ENCODE measurements at places on chromosomes 2 and 18.

DNA sequence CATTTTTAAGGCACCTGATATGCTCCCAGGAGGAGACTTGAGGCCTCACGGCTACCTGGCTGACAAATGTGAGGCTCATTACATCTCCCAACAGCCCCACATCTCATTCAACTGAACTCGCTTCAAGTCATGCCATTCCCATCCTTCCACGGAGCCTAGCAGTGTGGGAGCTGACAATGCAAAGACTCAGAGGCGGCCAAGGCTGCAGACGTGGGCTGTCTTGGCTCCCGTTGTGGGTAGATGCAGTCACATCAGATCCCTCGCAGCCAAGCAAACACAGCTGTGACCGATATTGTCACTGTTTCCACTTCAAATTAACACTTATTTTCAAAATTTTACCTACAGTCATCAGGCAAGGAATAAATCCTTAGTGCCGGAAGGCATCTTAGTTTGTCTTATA lies 64.0 kb upstream of the TRIB2 start:
- DNase-seq, result no peak

DNA sequence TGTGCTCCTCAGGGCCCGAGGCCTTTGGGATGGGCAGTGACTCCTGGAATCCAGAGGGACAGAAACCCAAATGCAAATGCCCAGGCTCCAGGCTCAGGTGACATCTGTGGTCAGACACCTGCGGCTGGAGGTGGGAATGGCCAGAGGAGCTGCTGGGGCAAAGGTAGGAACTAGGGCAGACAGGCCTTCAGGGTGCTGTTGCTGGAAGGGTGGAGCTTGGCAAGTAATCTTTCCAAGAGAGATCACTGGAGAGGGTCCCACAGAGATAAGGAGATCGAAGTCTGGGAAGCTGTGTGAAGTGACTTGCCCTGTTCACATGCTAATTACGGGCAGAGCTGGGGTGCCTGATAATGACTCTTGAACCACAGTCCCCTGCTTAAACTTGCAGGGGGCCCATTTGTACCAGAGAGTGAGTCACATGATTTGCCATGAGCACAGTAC lies 82.4 kb downstream of the ACAA2 start:
- no peak for DNase-seq

DNA sequence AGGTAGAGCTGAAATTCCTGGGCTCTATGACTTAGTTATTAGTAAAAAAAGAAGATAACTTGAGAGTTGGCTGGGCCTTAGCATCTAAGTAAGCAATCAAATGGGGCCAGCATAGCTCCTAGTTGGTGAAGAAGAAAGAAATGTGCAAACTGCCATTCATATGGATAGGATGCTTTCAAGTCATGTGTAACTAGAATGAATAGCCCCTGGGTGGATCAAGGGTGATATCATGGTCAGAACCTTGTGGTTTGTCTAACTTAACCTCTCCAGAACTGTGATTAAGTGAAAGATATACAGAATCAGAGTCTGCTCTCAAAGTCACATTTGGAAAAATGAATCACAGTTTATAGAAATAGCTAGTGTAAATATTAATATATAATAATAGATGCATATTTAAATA lies 198.7 kb upstream of the DTNA start:
- DNase-seq, result no peak

DNA sequence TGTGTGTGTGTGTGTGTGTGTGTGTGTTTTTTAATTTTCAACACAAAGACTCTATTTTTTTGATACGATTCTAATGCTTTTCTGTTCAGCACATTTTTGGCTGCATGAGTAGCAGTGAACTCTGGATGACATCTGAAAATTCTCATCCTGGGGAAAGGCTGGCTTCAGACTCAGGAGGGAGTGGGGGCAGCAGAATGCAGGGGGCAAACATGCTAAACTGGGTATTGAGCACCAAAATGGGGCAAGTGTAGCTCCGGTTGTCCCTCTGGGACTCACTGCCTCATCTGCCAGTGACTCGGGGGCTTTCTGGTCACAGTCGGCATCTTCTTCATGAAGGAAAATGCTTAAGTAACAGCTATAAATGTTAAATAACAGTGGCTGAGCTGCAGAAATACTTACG lies 116.8 kb upstream of the PID1 start:
- DNase-seq, result no peak

DNA sequence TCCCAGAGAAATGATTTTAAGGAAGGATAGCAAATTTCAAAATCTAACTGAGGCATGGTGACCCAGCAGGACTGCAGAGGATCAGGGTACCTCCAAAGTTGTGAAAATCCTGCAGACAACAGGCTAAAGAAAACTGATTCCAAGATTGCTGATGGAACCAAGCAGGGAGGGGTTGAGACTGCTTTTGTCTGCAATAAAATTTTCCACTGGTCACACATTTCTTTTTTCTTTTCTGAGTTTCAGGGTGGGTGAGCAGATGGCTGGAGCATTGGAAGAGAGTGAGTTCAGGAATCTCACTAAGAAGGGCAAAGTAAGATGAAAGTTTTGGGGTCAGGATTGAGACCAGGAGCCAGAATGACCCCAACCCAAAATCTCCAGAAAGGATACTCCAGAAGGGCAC lies 321.0 kb downstream of the TNS1 start:
- no peak for DNase-seq

DNA sequence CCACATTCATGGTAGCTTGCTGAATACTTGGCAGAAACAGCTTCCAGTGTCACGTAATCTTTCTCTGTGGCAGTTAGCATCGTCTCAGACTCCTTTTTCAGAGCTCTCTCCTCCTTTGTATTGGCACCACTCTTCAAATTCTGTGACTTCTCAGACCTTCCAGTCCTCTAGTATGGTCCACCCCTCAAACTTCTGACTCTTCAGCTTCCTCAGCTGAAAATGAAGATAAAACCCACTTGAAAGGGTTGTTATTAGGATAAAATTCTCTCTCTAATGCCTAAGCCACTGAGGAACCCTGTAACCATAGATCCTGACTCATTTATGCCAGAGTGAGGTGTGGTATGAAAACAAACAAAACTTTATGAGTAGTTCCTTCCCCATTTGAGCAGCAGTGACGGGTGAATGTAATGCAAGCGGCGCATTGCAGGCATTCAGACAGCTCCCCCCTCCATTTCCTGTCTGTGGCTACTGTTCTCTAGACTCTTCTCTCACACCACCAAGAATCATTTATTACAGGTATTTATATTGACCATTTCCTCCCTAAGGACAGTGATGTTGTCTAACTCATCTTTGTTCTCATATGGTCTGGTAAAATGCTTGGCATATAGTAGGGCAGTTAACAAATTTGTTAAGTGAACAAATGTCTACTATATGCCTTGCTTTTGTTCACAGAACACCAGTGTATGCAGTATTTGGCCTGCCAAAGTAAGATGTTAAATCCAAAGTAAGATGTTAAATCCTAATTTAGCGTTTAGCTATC lies 35.3 kb downstream of the GALNT1 start:
- DNase-seq, result peak; percentile 79

- DNase-seq, result peak; percentile 17
Observed at GRCh38 chr2:200302940-200303727, 3.4 kb upstream of the SPATS2L start.

DNA sequence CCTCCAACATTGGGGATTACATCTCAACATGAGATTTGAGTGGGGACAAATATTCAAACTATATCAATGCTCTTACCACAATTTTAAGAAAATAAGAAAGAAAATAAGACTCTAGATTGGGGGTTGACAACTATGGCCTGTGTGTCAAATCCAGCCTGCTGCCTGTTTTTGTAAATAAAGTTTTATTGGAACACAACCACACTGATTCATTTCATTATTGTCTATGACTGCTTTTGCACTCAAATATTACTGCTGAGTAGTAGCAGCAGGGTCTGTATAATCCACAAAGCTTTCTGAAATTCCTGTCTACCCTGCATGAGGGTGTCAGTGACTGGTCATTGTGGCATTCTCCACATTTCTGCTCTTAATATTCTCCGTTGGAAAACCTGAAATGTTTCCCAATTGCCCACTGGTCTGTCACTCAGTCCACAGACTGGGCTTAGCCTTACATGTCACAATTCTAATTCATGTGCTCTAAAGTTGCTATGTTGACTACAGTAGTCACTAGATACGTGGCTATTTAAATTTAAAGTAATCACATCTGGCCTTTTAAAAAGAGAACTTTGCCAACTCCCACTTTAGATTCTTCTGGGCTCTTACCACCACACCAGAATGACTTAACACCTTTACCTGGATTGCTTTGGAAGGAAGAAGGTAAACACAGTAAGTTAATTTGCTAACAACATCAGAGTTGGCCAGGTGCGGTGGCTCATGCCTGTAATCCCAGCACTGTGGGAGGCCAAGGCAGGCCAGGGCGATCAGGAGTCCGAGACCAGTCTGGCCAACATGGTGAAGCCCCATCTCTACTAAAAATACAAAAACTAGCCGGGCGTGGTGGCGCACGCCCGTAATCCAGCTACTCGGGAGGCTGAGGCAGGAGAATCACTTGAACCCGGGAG lies 86.9 kb downstream of the CLHC1 start:
- no peak for DNase-seq

DNA sequence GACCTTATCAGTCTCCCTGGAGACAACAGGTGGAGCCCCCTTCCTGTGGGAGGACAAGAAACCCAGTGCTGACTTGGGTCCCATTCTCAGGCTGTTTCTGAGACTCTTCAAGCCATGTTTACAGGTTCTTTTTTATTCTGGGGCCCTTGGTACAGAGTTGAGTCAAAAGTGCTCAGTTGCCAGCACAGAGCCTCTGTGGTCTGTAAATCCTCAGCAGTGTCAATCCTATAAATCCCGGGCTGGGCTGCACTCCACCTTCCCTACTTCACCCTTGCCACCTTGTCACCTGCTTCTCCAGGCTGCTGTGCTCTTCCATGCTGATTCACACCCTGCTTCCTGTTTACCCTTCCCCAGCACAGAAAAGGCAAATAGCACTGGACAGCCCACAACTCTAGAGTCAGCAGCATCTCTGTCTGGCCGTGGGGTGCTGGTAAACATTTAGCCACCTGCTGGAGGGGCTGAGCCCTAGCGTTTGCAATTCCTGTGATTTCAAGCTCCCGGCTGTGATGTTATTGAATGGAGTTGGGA lies 74.7 kb downstream of the TNFRSF11A start:
- DNase-seq, result peak; percentile 56

DNA sequence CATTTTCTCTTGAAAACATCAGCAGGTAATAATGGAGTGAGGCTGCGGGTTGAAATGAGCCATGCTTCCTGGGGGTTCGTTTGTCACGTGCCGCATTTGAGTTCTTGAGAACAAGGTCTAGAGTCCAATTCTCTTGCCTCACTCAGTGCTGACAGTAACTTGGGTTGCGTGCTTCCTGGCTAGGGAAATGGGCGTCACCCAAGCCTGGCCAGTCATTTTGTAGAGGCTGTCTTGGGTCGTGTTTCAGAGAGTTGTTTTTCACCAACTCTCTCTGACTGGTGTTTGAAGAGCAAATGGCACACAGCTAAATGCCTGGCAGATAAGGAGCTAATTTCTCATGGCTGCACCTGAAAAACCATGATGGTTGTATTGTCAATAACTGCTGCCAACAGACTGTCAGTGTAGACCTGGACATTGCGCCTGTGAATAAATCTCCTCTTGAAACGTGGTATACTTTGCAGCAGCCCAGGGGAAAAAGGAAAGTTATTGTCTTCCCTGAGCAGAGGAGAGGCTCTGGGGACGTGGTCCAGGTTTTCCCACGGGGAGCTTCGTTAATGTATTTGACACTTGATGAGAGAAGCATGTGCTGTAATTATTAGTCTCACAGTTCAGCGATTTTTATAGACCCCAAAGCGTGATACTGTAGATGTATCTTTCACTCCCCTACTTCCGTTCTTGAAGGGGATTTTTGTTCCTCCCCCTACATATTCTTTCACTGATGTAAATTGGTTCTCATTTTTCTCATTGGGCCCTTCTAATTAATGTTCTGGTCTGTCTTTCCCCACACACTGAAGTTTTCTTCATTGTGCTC lies 196.0 kb downstream of the FHOD3 start:
- no peak for DNase-seq

GRCh38 chr2:96111823-96112500 lies 4.4 kb downstream of the ADRA2B start:
- peak; percentile 46 for DNase-seq

DNA sequence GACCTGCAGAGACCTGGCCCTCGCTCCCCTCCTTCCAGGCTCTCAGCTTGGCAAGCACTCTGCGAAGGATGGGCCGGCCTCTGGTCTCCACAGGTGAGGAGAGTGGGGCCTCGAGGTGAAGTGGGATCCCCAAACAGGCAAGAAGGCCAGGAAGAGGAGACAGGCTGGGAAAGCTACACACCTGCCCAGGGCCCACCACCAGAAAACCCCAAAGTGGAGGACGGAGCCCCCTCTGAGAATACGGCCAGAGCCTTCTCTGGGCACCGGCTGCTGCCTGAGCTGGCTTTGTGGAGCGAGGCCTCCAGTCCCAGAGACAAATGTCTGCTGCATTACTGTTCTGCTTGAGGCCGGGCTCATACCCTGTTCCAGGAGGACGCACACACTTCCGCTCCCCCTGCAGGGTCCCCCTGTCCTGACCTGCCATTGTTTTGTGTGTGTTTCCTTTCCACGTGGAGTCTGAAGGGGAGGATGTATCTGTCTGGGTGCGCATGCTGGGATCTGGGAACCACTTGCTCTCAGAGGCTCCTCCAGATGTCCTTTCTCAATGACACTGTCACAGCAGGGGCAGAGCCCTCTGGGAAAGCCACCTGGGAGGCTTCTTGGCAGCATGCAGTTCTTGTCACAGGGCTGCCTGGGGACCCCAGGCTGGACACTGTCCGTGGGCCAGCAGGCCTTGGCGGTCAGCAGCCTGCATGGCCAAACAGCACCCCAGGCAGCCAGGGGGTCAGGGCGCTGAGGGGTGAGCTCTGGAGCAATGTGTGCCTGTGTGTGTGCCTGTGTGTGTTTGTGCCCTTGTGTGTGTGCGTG lies 20.8 kb downstream of the KCNF1 start:
- no peak for DNase-seq

- DNase-seq, result peak; percentile 41
Observed at GRCh38 chr2:102005989-102006885, 14.5 kb downstream of the IL1R2 start.

DNA sequence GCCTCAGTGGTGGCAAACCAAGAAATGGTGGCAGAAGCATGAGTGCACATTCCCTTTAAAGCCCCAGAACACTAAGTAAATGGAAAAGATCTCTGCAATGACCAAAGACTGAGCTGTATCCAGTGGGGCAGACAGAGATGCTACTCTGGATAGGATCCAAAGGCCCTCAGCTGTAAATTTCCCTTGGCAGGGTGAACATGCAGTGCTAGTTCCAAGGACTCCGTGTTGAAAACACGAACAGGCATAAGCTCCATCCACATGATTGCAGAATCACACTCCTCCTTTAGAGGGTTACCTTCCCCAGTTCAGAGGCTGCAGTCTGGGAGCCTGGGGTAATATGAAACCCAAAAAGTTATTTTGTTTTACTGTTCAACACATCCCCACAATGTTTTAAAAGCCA lies 98.6 kb upstream of the KLF7 start:
- DNase-seq, result no peak

GRCh38 chr18:59026831-59027410 lies 112.8 kb upstream of the SEC11C start:
- DNase-seq, result no peak

DNA sequence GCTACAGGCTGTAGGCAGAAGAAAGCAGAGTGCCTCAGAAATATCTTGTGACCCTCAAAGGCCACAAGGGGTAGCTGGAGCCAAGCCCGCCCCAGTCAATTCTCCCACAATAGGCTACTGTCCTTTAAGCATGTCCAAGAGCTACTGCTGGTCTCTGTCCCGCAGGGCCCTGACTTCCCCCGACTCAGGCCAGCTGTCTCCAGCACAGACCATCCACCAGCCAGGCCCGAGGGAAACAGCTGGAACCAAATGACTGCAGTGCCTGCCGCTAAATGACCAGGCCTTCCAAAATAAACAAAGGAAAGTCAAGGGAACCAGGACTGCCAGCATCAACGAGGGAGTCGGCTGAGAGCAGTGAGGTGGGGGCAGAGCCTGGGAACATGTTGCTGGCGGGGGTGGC lies 36.7 kb downstream of the MCFD2 start:
- no peak for DNase-seq

All from SW480 (cell line).